ENCODE measurements at places on chromosomes 5 and 9.

- no peak for DNase-seq
Measured at GRCh38 chr5:142689081-142689480, 3.2 kb upstream of the FGF1 start.

DNA sequence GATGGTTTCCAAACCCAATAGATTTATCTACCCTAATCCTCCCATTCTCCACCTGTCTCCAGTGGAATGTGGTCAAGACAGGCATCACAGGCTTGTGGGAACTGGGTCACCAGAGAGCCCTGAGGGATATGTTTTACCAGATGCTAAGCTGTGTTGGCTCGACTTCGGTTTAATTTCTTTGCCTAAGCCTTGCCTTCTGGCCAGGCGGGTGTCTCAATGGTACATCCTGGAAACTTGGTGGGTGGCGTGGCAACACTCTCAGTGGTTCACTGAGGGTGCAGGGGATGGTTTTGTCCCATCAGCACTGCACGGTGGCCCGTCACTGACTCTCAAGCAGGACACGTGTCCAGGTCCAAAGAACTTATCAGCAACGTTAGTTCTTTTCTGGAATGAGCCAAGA lies 192.2 kb downstream of the TENT4A start:
- DNase-seq = no peak

- DNase-seq = no peak
Measured at GRCh38 chr9:512555-513272, 298.0 kb downstream of the DOCK8 start.

DNA sequence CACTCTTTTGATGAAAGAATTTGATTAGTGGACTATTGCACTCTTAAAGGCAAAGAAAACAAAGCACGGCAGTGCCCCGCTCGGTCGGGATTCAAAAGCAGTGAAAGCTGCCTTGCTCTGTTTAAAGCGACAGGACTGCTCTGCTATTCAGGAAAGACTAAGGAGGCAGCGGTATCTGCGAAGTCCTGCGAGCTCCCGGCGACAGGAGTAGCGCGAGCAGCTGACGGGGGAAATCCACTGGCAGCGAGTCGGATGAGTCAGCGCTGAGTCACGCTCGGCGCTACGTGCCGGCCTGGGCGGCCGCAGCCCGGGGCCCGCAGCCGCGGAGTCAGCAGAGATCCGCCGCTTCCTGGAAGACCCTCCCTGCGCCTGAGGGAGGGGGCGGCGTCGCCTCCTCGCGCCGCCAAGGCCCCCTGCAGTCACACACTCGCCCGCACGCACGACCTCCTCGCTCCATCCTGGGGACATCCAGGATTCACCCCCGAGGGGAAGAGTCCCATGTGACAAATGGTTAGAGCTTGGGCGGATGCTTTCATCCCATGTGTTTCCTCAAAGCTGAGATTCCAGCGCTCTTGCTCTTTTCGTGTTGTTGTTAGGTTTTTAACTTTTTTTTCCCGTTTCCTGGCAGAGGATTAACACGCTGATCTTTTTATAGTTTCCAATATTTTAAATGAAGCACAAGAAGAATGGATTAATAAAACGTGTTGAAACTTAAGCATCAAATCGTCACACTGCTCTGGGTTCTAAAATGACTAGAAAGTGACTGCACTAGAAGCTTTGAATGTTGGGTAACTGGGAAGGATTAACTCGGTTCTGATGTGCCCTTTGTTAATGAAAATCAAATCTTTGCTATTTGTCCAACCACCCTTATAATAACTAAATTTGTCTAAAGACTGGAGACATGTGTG lies 102.5 kb downstream of the ARRDC3 start:
- peak; percentile 98 for DNase-seq

- DNase-seq = peak; percentile 80
Measured at GRCh38 chr5:122153230-122153629, 23.9 kb downstream of the ZNF474 start.

DNA sequence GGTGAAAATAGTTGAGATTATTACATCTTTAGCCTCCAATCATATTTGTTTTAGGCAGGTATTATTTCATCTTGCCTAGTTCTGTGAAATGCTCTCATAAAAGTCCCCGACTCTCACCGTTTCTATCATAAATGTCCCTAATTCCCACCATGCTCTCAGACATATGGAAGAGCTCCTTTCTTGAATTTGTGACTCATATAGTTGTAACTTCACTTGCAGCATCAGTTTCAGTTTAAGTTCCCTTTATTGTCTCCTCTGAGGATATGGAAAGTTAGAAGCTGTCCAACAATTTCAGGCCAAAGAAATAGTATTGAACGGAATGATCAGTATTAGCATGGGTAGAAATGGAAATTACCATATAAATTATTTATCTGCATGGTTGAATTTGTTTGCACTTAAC lies 187.5 kb upstream of the NR4A3 start:
- no peak for DNase-seq

DNA sequence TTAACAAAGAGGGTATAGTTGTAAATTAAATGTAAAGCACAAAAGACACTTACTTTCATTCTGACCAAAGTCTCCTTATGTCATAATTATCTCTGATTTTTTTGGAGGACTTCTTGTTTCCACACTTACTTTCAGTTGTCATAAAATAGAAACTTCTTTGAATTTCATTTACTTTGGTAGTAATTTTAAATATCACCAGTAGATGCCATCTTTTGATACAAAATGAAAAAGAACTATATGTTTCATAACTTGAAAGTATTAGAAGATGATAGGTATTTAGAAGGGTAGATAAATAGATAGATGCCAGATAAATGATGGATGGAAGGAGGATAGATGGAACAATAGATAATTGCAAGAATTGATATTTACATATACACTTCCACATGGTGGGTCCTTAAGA lies 1865.3 kb upstream of the CDH9 start:
- no peak for DNase-seq

GRCh38 chr5:137461391-137462264 lies 37.5 kb downstream of the SPOCK1 start:
- DNase-seq = no peak

GRCh38 chr5:140038373-140038957 lies 4.6 kb downstream of the NRG2 start:
- DNase-seq = peak; percentile 2

- no peak for DNase-seq
Measured at GRCh38 chr5:152439791-152440190, 34.7 kb upstream of the NMUR2 start.

DNA sequence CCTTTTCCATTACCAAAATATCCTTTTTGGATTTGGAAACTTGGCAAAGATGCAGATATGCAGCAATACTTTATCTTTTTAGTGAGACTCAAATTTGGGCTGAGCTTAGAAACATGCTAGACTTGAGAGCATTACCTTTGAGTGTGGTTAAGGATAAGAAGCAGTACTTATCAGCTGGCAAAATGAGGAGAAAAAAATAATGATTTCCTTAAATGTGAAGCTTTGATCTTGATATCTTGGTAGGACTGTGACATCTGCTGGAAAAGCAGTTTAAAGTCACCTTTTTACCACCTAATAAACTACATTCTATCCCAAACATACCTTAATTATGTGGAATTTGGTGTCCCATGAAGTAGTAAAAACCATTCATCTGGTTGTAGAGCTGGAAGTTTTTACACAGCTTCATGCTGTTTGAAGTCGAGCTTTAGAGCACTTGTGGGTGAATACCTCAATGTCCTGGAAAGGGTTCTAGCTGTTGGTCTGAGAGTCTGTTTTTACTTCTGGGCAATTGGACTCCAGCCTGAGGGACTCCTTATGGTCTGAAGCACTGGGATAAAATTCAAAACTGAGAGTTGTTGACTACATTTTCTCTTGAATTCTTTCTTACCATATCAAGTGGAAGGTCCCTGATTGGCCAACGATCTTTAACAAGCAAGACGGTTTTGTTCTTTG lies 53.4 kb downstream of the LRRC70 start:
- DNase-seq = no peak

DNA sequence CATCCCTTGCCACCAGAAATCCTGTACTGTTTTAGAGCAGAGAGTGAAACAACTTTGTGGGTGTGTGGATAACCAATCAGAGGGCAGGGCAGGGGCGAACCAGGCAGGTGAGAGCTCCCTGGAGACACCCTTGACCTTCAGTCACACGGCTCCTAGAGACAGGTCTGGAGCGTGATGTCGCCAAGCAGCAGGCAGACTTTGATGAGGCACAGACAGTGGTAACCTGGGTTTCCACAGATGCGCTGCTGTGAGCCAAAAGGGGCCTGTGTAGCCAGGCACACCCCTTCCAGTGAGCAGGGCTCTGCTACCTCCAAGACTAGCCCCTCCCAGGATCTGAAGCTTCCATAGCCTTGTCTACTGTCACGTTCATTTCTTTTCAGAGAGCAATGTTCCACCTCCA lies 317.8 kb upstream of the ADCY2 start:
- no peak for DNase-seq

DNA sequence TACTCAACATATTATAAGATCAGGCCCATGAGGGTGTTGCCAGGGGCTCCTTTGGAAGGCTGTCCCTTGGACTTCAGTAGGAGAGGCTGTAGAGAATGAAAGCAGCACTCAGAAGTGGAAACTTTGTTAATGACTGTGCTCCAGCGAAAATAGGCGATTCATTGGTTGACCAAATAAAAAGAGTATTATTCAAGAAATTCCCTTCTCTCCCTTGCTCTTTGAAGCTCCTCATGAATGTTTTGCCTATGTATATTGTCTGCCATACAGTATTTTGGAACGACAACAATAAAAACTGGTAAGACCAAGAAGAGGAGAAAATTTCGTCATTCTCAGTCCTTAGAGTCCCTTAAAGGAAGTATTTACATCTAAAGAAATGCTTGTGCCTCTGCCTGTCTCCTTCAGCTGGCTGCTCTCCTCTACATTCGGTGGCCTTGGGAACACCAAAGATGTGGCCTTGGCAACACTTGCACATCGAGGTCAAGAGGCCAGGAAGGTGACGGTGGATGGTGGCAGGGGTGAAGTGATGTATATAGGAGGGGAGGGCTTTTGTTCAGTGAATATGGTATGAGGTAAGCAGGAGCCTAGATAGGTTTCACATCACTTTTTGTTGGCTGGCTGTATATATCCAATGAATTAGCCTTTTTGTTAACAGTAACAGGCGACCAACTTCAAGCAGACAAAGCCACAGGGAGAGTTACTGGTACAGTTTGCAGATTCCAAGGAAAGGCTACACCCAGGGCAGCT lies 95.0 kb upstream of the ACTBL2 start:
- DNase-seq = no peak

- DNase-seq = peak; percentile 28
Measured at GRCh38 chr9:124559871-124560270, 52.7 kb upstream of the NR5A1 start.

- DNase-seq = peak; percentile 30
Measured at GRCh38 chr9:15416880-15417279, 5.8 kb upstream of the SNAPC3 start.

DNA sequence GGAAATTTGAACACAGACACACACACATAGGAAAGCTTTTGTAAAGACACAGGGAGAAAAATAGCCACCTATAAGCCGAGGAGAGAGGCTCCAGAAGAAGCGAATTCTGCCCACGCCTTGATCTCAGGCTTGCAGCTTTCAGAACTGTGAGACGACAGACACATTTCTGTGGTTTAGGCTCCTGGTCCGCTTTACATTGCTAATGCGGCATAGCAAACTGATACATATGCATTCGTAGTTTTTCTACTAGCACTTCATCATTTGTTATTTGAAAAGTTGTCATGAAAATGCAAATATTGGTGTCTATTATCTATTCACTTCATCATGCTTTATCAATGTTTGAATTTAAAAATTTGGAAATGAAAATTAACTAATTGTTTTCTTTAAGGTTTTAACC lies 674.9 kb downstream of the SEMA5A start:
- DNase-seq = no peak

GRCh38 chr5:149434162-149435014 lies 55.3 kb upstream of the IL17B start:
- DNase-seq = peak; percentile 69

GRCh38 chr5:123819386-123819785 lies 307.4 kb downstream of the CSNK1G3 start:
- no peak for DNase-seq

DNA sequence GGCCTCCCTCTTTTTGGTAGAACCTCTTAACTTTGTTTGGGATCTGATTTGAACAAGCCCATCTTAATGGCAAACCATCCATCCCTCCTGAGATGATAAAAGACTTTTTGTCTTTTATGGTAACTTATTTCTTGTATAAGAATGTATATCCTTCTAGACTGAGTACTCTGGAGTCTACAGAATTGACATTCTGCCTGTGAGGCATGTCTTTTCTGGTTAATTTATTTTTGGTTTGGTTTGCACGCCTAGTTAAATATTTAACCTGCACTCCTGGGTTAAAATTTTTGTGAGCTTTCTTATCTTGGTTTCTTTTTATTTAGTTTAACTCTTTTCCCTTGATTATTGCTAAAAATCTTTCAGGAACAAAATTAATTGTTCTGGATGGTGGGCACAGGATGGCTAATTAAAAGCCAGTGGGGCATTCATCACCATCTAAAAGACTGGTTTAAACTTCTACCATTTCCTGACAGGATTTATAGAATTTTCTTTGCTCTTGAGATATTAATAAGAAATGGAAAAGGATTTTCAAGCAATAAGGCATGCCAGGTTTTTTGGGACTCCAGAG lies 50.3 kb downstream of the PHAX start:
- no peak for DNase-seq

DNA sequence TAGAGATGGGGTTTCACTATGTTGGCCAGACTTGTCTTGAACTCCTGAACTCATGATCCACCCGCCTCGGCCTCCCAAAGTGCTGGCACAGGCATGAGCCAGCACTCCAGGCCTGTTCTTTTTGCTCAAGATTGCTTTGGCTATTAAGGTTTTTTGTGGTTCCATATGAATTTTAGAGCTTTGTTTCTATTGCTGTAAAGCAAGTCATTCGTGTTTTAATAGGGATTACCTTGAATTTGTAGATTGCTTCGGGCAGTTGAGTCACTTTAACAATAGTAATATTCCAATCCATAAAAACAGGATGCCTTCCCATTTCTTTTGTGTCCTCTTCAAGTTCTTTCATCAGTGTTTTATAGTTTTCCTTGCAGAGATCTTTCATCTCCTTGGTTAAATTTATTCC lies 22.1 kb downstream of the C6 start:
- no peak for DNase-seq

GRCh38 chr9:97855899-97856298 lies 2.9 kb downstream of the FOXE1 start:
- DNase-seq = no peak

DNA sequence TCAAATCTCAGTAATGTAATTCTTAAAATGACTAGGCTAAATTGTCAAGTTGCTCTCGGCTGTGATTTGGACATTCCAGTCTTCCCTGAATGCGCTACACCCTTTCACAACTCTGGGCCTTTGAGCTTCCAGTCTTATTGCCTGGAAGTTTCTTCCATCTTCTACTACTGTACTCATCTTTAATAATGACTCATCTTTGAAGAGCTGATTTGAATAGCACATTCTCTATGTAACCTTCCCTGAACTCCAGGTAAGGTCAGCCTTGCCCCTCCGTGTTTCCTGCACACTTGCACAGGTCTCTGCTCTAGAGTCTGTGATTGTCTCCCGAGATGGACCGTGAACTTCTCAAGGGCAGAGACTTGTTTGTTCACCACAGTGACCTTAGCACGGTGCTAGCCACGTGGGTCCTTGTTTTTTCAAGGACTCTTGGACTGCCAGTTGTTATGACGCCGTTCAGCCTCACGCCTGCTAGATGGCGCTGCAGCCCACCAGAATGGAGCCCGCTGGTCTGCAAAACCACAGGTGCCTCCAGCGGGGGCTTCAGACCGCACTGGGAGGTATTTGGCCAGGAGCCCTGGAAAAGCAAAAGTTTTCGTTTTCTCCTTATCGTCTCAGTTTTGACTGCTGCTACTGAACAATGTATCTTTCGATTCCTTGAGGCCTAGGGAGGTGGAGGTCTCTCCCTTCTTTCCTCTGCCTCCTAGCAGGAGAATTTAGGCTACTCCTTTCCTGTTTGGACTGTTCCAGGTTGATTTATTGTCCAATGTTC lies 44.4 kb downstream of the SEC61B start:
- peak; percentile 49 for DNase-seq

All from HFFc6 (cell line).